EH (cell line): ENCODE measurements at places on chromosomes 13 and 19.
A peak's percentile ranks its signal among the peaks of the same experiment; 100 is the strongest.

- DNase-seq, result peak; percentile 15
Observed at GRCh38 chr13:99057310-99057975, 79.6 kb upstream of the DOCK9 start.

GRCh38 chr19:54337858-54338230, 1.1 kb downstream of the LILRA4 start:
- no peak for DNase-seq

GRCh38 chr19:53079313-53079924, 23.8 kb downstream of the ZNF160 start:
- no peak for DNase-seq

DNA sequence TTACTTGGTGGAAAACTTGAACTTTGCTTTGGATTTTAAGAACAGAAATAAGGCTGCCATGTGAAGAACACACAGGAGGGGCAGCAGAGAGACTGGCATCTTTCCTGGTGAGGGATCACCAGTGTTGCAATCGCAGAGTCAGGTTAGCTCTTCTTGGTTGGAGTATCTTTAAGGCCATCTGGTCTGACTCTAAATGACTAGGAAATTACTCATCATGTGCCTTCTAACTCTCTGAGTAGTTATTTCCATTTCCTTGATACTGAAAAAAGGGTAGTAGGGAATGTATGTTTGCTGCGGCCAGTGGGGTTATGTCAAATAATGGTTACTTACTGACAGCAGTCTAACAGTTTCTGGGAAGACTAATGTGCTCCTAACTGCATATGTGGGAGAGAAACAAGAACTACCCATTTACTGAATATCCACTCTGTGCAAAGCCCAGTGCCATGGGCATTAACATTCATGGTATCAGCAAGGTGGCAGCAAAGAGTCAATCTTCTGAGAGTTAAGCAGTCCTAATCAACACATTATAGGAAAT, 122.1 kb downstream of the COG6 start:
- DNase-seq, result peak; percentile 95

GRCh38 chr13:86918682-86919081, 752.5 kb upstream of the SLITRK5 start:
- DNase-seq, result no peak
